Fibroblast of skin of back (primary cell): ENCODE measurements at places on chromosomes 5 and 9.

DNA sequence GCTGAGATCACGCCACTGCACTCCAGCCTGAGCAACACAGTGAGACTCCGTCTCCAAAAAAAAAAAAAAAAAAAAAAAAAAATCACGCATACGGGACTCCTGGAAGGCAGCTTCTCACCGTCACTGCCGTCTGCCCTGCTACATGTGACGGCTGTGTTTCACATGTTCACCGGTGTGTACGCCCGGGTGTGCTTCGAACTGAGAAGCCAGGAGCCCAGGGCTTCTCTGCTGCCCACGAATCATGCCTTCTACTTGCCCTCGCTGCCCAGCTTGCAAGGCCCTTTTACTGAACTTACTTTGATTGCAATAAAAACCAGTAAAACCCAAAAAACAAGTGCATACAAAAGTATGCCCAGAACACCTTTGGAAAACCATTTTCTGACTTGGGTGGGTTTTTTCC lies 5.8 kb upstream of the NKD2 start:
- no peak for DNase-seq

DNA sequence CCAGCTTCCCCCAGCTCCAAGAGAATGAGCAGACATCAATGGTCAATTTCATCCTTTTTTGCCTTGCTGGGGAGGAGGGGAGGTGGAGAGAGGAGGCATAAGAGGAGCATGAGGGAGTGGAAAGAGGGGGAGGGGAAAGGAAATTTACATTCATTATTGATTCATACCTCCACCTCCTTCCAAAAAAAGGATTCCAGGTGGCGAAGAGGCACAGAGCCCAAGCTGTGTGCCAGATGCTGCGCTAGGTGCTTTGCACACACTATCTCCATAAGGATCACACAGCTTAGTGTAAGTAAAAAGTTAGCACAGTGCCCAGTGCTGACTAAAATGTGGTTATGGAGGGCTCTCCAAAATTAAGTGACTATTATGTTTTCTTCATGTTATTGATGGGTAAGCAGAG lies 11.0 kb downstream of the ASTN2 start:
- no peak for DNase-seq

- peak; percentile 34 for DNase-seq
Measured at GRCh38 chr5:168244838-168245559, 46.4 kb upstream of the WWC1 start.

- no peak for DNase-seq
Measured at GRCh38 chr5:16384222-16384621, 81.4 kb downstream of the ZNF622 start.

DNA sequence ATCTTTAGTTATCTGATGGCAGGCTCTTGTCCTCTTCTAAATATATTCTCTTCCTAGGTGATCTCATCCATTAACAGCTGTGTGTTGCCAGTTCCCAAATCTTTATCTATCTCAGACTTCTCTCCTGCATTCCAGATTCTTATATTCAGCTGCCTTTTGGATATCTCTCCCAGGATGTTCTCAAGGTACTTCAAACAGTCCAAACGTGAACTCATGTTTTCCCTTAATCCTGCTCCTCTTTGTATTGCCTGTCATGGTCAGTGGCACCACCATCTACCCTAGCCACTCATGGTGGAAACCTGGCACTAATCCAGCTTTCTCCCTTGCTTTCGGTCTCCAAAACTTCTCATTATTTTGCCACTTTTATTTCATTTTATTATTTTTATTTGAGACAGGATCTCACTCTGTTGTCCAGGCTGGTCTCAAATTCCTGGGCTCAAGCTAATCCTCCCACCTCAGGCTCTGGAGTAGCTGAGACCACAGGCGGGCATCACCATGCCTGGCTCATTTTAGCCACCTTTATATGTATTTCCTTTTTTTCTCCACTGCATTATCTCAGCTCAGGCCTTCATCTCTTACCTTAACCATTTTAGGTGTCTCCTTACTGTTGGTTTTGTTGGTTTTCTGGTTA lies 3.8 kb downstream of the ZFYVE16 start:
- DNase-seq = no peak

DNA sequence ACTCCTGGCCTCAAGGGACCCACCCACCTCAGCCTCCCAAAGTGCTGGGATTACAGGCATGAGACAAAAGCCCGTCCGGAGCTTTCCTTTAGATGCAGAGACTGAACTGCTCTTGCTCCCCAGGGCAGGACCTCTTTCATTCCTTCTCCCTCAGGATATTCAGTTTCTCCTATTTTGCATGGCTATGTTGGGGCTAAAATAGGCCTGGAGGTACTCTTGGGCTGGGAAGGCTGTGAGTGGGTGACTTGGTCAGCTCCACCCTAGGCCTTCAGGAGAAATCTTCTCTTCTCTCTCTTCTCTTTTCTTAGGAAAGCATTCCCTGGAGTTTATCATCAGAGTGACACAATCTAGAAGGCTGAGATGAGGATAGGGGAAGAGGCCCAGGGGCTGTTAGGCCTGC lies 126.4 kb downstream of the LRRC70 start:
- no peak for DNase-seq

DNA sequence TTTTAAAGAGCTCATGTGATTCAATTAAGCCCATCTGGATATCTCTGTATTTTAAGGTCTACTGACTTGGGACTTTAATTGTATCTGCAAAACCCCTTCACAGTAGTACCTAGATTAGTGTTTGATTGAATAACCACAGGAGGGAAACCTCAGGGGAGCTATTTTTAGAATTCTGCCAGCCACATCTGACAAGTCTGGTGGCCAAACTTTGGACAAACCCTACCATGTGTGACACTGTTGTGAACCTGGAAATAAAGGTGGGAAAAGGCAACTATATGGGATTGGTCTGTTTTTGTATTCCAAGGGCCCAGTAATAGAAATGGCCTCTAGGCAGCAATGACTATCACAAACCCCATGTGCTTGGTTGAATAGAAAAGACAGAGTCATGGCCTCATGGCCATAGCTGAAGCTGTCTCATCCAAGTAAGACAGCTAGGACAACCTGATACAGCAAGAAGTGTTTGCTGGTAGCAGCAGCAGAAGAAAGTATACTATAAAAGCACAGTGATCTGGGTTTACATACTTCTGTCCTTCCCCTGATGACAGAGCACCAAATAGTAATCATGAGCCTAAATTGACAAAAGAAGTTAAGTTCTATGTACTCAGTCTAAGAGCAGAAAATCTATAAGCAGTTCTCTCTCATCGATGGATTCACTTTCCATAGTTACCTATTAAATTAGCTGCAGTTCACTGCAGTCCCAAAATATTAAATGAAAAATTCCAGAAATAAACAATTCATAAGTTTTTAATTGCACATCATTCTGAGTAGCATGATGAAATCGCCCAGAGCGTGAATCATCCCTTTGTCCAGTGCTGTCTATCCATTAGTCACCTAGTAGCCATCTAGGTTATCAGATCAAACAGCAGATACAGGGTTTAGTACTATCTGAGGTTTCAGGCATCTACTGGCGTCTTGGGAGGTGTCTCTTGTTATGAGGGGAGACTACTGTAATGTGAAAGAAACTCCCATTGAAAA lies 189.8 kb downstream of the ARHGAP26 start:
- peak; percentile 68 for DNase-seq
